Activated CD8-positive, alpha-beta memory T cell treated with anti-CD3 and anti-CD28 coated beads, Interleukin-2, amount 10 ng/mL, durations not matched to agents 7 days and 5 days (primary cell): ENCODE measurements at places on chromosomes 2 and 18.

DNA sequence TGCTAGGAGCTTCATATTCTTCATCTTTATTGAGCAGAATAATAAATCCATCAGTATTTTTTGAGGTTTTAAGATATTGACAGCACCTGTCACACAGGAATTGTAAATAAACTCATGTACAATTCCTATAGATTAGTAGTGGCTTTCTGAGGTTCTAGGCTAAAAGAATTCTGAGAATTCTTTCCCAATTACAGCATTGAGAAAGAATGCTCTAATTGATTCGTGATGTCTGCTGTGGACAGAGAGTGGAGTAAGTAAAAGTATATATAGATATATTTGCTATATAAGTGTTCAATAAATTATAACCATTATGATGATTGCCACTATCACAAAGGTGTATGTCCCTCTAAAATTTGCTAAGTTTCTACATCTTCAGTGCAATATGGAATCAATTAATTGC lies 186.5 kb upstream of the NRP2 start:
- DNase-seq: no peak

DNA sequence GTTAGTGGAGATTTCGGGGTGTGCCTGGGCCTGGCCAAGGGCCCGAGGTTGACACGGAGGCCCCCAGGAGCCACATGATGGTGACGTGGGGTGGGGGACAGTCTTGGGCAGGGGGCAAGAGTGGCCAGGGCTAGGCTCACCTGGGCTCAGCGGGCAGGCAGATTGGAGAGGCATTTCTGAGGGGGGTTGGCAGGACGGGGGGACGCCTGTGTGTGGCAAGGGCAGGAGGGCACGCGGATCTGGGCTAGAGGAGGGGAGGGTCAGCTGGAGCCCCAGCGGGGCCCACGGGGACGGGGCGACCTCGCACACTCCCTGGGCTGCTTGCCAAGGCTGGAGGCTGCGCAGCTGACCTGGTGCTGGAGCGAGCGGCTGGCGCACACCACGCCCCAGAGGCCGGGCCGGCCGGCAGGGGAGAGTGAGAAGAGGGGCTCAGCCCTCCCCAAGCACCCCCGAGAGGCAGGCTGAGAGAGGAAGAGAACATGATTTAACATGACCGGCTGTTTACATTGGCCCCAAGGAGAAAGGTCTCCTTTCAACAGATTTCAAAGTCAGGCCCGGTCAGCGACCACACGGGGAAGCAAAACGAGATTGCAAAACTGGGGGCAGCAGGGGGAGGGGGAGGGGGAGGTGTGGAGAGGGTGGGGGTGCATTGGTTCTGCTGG lies 38.0 kb upstream of the SNED1 start:
- peak; percentile 29 for DNase-seq

DNA sequence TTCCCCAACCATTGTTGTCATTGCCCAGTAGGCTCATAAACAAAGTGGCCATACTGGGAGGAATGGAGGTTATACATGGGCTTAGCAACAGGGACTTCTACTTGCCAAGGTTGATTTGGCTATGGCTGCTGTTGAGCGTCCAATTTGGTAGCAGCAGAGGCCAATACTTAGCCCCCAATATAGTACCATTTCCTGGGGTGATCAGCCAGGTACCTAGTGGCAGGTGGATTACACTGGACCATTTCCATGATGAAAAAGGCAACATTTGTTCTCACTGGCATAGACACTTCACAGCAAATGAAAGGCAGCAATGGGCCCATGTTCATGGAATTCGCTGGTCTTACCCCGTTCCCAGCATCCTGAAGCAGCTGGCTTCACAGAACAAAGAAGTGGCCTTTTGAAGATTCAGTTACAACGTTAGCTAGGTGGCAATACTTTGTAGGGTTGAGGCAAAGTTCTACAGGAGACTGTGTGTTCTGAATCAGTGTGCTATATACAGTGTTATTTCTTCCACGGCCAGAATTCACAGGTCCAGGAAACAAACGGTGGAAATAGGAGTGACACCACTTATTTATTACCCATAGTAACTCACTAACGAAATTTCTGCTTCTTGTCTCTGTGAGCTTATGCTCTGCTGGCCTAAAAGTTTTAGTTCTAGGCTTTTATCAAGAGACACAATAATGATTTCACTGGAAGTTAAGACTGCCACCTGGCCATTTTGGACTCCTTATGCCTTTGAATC lies 37.5 kb downstream of the FBXO11 start:
- no peak for DNase-seq

DNA sequence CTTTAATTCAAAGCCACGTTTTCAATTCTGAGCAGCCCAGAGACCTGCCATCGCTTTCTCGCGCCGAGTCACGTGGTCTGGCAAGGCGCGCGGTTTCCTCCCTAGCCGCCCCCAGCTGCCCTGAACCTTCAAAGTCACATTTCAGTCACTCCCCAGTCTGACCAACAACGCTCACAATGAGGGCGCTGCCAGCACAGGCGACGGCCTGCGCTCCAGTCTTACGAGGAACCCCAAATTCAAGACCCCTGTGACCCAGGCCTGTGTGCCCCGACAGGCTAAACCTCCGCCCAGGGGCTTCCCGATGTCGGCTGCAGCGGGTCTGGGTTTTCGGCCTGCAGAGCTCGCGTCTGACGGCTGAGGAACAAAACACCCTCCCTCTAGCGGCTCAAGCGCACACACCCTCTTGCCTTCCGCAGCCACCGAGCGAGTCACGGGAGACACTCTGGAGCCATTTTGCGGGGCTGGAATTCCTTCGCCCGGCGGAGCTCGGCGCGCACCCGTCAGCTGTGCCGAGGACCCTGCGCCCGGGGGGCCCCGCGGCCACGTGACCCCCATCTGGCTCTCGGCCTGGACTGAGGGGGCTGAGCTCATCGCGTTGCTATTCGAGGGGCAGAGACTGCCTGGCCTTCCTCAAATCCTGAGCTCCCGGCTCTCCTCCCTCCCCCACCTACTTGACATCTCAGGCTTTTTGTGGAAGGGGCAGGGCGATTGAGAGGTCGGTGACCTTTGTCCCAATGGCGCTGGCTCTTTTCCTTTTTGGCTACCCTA lies 69.9 kb upstream of the ITGB6 start:
- DNase-seq: peak; percentile 76

DNA sequence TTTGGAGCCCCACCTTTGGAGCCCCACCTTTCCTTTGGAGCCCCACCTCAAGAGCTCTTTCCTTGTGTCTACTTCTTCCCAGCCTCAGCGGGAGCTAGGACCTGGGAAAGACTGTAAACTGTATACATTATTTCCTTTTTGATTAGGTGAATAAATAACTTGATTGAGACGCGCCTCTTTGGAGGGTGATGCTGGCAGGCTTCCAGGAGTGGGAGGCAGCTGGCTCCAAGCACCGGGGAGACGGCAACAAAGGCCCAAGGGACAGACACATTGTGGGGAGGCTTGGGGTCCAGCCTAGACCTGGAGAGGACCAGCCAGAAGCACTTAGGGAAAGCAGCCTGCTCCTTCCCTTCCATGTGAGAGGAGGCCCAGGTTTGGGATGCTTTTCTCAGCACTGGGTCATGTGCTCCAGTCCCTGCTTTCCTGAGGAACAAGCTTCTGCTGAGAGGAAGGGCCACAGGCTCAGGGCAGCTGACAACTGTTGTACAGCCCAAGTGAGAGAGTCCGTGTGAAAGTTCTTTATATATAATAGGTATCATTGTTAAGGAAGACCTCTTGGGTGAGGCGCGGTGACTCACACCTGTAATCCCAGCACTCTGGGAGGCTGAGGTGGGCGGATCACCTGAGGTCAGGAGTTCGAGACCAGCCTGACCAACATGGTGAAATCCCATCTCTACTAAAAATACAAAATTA lies 297.2 kb upstream of the SLC14A2 start:
- no peak for DNase-seq

DNA sequence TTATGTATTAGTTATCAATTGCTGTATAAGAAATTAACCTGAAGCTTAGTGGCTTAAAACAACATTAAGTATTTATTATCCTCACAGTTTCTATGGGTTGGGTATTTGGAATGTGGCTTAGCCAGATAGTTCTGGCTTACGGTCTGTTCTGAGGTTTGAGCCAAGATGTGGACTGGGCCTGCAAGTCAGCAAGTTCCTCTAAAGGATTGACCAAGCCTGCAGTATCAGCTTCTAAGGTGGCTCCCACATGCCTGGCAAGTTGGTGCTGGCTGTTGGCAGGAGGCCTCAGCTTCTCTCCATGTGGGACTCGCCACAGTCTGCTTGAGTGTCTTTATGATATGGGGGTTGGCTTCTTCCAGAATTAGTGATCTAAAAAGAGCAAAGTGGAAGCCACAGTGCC lies 45.0 kb upstream of the TCF4 start:
- DNase-seq: no peak

GRCh38 chr2:222307143-222307756 lies 8.5 kb upstream of the PAX3 start:
- no peak for DNase-seq

DNA sequence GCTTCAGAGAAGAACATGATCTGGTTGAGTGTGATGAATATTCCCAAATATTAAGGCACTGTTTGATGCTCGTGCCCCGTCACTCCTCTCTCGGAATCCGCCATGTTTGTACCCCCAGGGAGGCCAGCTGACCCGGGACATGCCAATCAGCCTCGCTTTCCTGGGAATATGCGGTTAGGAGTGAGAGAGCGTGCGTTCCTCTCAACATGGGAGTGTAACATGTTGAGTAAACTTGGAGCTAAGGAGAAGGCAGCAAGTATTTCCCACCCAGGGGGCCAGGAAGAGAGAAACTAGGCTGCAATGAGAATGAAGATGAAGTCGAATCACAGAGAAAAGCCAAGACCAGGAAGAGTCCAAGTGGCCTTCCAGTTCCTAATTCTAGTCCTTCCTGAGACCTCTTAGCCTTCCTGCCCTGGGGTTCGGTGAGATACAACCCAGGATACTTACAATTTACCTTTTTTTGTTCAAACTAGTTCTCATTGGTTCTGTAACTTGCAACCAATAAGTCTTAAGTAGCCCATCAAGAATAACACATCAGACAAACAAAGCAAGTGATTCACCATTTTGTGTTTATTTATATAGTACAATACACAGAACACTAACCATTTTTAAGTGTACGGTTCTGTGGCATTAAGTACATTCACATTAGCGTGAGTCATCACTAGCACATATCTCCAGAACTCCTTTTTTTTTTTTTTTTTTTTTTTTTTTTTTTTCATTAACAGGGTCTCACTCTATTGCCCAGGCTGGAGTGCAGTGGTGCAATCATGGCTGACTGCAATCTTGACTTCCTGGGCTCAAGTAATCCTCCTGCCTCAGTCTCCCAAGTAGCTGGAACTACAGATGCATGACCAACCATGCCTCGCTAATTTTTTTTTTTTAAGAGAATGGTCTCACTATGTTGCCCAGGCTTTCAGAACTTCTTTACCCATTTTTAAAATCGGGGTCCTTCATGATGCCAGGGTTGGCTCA lies 36.4 kb upstream of the SLC1A4 start:
- DNase-seq: no peak

- DNase-seq: no peak
These were observed 85.3 kb upstream of the ITGA6 start for GRCh38 chr2:172342078-172342477.

DNA sequence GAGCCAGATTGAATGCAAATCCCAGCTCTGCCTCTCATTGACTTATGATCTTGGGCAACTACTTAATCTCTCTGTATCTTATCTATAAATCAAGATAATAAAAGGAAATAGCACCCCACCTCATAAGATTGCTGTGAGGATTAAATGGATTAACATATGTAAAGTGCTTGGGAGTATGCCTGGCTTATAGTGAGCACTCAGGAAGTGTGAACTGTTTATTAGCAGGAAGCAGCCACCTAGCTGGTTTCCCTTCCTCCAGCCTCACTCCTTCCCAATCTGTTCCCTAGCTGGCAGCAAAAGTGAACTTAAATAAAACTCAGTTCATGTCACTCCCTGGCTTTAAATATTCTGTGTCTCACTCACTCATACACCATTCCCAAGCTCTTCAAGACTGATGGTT lies 526.6 kb upstream of the PKDCC start:
- DNase-seq: no peak

GRCh38 chr2:18871430-18871829 lies 282.1 kb upstream of the NT5C1B start:
- DNase-seq: no peak

GRCh38 chr2:134408791-134409190 lies 154.9 kb downstream of the MGAT5 start:
- DNase-seq: no peak

- DNase-seq: no peak
These were observed 16.7 kb downstream of the MYCN start for GRCh38 chr2:15956751-15957736.

DNA sequence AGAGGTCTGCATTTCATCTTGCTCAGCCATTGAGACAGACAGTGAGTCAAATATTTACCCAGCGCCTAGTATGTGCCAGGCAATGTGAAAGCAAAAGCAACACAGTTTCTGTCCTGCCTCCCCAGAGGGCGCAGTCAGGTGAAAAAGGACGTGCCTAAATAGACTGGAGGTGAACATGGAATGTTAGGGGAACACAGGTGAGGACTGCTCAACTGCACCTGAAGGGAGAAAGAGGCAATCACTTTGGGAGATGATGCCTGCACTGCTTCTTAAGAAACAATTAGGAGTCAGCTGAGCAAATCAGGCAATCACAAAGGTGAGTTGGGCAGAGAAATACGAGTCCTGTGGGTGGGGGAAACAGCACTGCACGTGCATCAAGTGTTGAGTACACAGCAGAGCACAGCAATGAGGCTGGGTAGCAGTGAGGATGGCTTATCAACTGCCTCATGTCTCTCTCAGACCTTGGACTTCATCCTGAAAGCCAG lies 218.3 kb upstream of the SMAD7 start:
- DNase-seq: peak; percentile 73

DNA sequence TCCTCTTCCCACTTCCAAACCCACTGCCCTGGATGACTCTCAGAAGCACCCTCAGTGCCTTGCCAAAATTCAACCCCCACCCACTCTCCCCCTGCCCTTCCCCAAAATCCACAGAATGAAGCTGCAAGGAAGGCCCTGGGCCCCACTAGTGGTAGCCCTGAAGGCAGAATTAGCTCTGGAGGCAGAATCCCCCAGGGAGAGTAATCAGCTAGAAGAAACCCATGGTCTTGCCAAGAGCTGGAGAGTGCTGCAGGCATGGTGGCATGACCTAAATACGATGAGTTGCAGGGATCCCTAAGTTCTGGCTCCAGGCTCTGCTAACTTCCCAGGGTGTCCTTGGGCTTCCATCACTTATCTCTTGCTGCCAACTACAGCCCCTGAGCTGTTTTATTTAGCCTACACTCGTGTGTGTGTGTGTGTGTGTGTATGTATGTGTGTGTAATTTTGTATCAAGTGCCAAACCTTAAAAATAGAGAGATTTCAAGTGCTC lies 7.9 kb downstream of the GAD1 start:
- no peak for DNase-seq

DNA sequence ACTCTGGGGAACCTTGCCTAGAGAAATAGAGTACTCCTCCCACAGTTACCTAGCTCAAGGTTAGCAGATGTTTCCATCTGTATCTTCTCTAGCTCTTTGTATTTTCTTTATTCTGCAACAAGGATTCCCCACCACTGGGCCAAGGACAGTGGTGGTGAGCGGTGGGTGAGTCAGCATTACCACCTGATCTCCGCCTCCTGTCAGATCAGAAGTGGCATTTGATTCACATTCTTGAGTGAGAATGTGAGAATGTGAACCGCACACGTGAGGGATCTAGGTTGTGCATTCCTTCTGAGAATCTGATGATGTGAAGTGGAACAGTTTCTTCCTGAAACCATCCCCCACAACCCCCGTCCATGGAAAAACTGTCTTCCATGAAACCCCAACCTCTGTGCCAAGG lies 9.0 kb downstream of the EPB41L3 start:
- DNase-seq: no peak

GRCh38 chr2:222284466-222284865 lies 14.3 kb downstream of the PAX3 start:
- no peak for DNase-seq

- DNase-seq: no peak
These were observed 7.0 kb downstream of the CTIF start for GRCh38 chr18:48545757-48546321.
